ENCODE measurements at places on chromosomes 12 and 14.

DNA sequence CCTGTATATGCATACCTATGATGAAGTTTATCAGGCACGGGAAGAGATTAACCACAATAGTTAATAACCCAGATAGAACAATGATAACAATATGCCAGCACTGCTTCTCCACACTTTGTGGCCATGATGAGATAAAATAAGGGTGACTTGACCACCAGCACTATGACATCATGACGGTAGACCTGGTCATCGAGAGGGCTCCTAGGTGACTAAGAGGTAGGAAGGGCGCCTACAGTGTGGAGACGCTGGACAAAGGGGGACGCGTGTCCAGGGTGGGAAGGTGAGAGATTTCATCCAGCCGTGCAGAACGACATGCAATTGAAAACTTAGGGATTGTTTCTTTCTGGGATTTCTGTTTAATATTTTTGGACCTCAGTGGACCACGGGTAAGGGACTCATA lies 221.8 kb upstream of the RTL1 start:
- DNase-seq, result no peak

DNA sequence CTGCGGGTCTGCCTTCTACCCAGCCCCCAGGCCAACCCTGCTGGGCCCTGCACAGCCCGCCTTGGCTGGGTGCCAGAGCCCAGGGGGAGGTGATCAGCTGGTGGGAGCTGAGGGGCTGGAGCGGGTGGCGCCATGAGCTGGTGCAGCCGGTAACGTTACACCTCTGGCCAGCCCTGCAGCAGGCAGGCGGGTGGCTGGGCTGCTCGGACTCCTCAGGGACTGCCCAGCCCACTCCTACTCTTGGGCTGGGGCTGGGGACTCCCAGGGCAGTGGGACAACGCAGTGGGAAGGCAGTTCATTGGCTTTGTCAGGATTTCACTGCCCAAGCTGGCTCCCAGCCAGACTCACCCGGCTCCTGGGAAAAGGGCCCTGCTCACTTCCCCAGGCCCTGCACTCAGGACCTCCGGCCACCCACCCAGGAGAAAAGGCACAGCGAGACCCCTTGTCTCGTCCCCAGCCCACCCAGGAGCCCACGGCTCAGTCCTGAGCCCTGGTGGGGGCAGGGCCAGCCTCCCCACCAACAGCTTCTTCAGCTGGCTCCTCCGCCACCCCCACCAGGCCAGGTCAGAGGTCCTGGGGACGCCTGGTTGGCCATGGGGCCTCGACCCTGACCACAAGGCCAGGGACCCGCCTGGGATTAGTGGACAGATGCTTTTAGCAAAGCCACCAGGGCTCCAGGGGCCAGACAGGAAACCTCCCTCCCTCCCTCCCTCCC lies 1.0 kb downstream of the PGF start:
- no peak for DNase-seq

DNA sequence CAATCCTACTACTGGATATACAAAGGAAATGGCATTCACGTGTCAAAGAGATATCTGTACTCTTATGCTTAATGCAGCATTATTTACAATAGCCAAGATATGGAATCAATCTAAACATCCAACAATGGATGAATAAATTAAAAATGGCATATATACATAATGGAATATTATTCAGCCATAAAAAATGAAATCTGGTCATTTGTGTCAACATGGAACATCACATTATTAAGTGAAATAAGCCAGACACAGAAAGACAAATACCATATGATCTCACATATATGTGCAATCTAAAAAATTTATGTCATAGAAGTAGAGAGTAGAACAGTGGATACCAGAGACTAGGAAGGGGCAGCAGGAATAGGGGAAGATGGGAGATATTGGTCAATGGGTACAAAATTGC lies 228.8 kb upstream of the TBX3 start:
- no peak for DNase-seq

GRCh38 chr12:55658635-55659391 lies 22.1 kb downstream of the OR10P1 start:
- DNase-seq, result no peak

DNA sequence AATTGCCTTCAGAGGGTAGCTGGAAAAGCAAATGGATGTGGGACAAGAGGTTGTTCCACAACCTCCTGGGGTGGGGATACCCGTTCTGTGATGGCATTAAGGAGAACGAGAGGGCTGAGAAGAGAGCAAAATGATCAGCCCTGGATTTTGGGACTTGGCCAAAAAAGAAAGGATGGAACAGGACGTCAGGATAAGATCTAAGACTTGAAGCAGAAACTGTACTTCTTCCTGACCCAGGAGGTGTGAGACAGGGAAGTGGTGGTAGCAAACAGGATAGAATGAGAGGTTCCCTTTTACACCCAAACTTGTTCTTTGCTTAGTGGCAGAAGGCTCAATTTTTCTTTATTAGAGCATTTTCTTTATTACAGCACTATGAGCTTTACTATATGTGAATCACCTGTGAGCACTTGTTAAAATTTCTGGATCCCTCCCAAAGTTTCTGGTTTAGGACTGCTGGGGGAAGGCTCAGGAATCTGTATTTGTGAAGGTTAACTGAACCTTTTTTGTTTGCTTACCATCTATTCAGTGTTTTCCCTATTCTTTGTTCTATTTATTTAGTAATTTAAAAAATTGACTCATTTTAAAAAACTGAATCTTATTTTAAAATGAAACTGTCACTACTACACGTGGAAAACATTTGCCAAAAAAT lies 59.2 kb downstream of the ERC1 start:
- no peak for DNase-seq

DNA sequence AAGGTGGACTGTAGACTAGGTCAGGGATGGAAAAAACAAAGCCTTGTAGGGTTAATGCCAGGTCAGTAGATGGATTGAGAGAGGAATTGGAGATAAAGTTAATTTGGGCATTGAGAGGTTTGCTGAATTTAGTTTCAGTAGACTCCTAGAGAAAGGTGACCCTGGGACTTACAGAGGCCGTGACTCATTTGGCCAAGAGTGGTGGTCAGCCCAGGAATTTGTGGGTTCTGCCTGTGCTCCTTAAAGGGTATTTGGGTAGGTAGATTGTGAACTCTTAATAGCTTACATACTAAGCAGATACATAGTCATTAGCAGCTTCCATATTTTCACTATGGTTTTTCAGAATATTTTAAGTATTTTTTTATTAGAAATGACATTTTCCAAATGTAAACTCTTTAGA lies 21.8 kb downstream of the PLEKHA5 start:
- no peak for DNase-seq

DNA sequence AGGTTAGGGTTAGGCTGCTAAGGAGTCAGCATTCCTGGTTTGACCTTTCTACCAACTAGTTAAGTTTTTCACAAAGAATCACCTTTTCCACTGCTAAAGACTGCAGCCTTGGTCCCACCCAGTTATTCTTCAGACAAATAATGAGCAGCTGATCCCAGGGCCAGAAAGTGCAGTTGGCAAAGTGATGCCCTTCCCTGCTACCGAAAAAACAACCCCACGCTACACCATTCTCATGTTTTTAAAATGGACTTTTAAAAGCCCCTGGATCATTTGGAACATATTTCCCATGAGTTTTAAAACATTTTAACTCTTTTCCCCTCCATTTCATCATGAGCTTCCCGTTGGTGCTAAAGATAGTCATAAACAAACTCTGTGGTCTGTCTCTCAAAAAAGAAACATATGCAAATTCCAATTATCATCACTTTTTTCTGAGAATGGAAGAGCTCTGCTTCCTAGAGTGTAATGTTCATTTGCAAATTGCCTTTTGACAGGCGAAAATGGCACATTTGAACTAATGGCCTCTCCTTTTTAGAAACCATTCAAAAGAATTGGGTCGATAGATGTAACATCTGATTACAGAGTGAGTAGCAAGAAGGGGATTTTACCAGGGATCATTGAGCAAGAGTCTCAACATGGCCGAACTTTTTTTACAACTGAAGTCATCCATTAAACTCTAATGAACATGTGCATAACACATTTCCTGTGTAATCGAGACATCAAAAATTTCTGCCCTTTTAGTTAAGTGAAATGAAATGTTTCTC lies 129.3 kb upstream of the RAP1B start:
- DNase-seq, result no peak

DNA sequence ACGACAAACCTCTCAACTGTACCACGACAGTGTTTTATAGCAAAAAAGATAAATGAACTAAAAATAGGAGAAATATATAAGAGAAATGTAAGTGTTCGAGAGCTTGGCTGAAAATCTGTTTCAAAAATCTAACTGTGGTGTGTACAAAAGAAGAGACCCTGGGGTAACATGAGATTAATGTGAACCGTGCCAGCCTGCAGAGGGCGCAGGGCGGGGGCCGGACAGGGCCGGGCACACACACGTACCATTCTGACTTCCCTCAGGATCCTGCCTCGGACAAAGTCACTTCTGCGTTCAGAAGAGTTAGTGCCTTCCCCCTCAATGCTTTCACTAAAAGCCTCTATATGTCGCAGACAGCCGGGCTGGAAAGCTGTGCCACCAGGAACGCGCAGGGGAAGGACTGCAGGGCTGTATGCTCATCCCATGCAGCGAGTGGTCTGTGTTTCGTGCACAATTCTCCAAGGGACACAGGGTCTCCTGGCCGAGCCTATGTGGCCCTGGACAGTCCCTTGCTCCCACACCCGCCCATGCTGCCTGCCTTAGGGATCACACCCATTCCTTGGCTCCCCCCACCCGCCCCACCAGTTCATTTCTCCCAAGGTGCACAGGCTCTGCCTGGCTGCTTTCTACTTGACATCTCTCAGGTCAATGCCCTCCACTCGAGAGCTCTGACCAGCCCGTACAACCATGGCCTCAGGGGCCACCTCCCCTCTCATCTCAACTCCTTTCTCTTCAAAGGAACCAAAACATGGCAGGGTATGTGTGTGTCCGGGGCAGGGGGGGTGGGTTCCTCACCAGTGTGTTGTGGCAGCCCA lies 8.5 kb downstream of the CDCA4 start:
- DNase-seq, result no peak

DNA sequence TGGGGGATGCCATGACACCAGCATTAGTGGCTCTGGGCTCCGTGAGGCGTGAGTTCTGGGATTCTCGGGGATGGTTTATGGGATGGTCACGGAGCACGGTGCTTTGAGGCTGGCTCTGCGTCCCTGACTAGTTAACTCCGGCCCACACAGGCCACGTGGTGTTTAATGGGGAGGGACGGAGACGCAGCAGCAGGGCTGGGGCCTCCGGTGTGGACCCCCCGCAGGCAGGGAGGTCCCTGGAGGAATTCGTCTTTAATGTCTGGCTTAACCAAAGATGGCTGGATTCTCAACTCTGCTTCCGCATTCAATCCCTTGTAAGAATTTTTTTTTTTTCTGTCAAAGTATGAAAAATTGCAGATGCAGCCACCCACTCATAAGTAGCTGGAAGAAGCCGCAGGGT lies 86.4 kb upstream of the RFLNA start:
- DNase-seq, result no peak

DNA sequence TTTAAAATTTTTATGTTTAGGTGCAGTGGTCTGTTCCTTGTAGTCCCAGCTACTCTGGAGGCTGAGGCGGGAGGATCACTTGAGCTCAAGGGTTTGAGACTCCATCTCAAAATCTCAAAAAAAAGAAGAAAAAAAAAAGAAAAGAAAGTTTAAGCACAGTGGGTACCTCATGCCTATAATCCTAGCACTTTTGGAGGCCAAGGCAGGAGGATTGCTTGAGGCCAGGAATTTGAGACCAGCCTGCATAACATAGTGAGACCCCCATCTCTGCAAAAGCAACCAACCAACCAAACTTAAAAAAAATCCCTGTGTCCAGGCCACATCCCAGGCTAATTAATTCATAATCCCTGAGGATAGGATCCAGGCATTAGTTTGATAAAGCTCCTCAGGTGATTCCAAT lies 3.4 kb upstream of the SALL2 start:
- DNase-seq, result no peak

DNA sequence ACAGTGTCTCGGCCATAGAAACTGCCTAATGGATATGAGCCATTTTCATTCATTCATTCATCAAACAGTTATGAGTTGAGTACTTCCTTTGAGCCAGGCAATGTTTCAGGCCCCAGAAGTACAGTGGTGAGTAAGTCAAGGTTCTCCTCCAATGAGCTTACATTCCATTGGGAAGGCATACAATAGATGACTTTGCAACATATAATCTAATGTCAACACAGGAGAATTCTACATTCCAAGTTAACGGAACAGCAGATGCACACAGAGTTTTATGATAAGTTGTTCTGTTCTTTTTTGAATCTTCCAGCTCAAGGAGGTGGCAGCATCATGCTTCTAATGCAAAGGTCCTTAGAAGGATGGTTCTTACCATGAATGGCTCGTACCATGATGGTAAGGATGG lies 3.2 kb upstream of the RFC5 start:
- no peak for DNase-seq

GRCh38 chr14:37844614-37845013 lies 249.2 kb downstream of the TTC6 start:
- DNase-seq, result no peak

DNA sequence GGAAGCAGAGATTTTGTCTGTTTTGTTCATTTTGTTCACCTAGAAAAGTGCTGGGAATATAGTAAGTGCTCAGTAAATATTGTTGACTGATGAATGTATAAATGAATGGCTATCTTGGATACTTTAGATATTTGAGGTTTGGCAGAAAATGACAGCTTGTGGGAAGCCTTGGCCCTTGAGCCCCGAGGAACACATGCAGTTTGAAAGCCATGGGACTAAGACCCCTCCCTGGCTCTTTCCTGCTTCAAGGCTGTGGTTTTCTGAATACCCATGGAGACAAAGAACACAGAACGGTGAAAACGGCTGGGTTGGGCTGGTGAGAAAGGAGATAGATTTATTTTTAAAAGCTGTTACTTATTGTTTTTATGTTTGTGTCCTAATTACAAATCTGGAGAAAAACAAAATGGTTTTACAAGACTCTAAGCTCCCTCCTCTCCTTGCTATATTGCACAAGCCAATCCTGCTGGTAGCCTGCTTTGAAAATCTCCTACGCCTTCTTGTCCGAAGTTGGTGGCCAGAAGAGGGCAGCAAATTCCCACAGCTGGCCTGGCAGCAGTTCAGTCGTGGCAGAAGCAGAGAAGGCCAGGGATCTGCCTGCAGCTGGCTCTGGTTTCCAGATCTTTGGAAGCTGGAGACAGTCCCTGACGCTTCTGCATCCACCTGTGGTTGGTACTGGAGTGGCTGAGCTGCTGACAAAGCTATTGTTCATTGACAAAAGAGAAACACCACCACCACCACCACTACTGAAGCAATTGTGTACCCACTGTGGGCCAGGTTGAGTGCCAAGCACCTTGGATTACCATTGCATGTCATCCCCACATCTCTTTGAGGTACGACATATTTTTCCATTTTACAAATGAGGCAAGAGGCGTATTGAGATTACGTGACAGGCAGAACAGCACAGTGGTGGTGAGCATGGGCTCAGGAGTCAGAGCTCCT lies 5.2 kb upstream of the KRT85 start:
- DNase-seq, result peak; percentile 75

DNA sequence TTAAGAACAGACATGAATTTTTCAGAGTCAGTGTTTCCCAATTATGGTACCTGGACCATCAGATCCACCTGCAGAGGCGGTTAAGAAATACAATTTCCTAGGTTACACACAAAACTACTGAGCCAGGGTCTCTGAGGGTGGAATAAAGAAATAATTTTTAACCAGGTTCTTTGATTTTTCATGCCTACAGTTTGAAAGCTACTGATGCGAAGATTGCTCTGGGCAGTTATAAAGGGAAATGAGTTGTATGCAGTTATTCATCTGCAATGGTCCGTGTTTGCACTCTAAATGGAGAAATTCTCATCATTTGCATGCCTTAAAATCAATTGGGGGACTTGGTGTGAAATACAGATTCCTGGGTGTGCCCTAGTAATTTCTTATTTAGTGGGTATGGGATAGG lies 89.7 kb downstream of the ERGIC2 start:
- DNase-seq, result no peak
